Panc1 (cell line): ENCODE measurements at places on chromosomes 12 and 14.

DNA sequence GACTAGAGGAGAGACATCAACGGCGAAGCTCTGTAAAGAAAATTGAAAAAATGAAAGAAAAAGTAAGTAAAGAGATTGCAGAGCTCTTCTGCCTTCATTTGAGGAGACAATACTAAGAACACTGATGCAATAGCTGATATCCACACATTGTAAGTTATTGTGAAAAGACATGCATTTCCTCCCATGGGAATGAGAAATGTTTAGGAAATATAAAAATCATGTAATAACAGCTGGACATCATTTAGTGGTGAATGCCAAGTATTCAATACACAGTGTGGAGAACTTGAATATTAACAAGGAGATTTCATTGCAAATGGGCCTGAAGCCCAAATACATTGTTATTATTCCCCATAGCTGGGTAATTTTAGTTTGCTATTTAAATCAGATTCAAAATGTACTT, 179.2 kb downstream of the KICS2 start:
- no peak for DNase-seq

DNA sequence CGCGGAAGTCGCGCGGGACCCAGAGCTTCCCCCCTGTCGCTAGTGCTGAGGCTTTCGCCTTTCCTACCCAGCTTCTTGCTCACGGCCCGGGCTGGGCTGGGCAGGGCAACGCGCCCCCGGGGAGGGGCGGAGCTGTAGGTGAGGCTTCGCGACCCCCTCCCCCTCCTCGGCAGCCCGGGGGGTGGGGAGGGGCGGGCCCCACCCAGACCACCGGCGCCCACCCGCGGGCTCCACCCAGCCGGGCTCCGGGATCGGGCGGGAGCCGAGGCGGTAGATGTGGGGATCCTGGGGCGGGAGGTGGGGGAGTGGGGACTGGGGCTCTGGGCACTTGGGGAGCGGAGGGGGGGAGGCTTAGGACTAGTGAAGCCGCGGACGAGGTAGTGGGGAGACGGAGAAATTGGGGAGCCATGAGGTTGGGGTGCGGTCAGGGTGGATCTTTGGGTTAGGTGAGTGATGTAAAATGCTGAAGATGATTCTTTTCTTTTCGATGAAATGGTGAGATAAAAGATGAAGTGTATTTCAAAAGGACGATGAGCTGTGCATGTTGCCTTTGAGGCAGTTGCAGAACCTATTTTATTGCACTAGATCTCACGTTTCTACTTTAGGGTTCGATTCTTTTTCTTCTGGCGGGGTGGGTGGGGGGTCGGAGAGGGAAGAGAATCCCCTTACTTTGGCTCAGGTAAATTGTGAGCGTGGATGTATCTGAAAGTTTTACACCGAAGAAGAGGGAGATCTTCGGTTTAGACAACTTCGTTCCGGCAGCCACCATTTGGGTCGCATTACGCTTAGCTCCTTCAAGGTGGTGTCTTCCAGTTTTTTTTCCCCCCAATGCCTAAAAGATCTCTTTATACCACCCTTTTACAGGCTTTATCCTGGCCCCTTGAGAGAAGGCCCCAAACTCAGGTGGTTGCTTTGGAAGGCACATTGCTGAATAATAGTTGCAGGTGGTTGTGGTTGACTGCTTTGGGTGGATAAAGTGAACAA, 619 bp downstream of the ERC1 start:
- DNase-seq: no peak

GRCh38 chr12:60689137-60689536, 1093.3 kb downstream of the SLC16A7 start:
- DNase-seq: no peak

GRCh38 chr12:113161415-113162016, 12.0 kb downstream of the CFAP73 start:
- DNase-seq: no peak

DNA sequence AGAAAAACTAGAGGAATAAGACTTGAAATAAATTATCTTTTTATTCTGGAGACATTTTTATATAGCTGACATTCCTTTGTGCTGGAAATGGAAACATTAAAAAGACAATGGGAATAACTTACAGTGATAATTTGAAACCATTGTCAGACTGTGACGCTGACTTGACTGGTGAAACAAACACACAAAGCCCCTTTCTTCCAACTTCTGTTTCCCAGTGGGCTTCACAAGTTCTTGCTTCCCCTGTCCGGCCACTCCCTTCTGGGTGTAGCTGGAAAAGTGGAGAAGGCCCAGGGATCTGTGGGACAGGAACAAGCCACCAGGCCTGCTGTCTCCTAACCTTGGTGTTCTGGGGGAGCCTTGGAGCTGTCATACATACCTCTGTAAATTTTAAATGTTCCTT, 58.8 kb downstream of the PELI2 start:
- DNase-seq: no peak

- DNase-seq: no peak
These were observed 48.4 kb downstream of the ZNF641 start for GRCh38 chr12:48302161-48302911.

GRCh38 chr12:107225635-107226034, 132.3 kb upstream of the CRY1 start:
- DNase-seq: no peak

- peak; percentile 57 for DNase-seq
These were observed 43.1 kb downstream of the LLPH start for GRCh38 chr12:66087365-66087943.

DNA sequence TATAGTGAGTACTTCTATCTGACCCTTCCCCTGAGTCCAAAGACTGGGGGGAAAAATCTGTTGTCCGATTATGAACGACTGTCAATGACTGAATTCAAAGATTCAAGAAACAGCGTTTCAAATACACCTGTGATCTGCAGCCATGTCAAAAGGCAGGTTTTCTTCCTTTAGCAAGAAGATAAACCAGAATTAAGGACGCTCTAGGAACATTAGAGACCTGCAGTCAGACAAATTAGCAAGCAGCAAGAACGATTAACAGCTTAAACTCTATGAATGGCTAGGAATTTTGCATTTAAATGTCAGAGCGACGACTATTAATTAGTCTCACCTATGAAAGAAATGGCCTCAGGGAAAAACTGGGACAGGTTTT, 2.1 kb downstream of the DUSP6 start:
- DNase-seq: no peak

GRCh38 chr12:112833267-112833666, 41.7 kb downstream of the RPH3A start:
- no peak for DNase-seq

GRCh38 chr12:102061096-102061559, 663 bp downstream of the WASHC3 start:
- DNase-seq: no peak

DNA sequence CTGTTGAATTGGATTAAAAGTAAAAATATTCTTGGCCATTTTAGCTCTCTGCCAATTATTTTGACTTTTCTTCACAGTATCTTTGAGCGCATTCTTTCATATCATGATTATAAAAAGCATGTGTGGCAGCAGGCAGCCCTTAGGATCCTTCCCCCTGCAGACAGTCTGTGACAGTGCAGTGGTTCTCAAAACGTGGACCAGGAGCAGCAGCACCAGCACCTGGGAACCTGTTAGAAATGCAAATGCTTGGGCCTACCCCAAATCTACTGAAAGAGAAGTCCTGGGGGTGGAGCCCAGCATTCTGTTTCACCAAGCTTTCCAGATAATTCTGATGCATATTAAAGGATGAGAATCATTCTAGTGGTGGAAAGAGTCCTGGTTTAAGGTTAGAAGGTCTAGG, 155.6 kb downstream of the MON2 start:
- DNase-seq: no peak

GRCh38 chr14:95098984-95099599, 58.2 kb downstream of the DICER1 start:
- peak; percentile 22 for DNase-seq

GRCh38 chr14:20516921-20517320, 11.6 kb downstream of the RNASE10 start:
- no peak for DNase-seq

- no peak for DNase-seq
These were observed 18.0 kb downstream of the BICD1 start for GRCh38 chr12:32124637-32125036.

- DNase-seq: no peak
These were observed 68.6 kb downstream of the ACTN1 start for GRCh38 chr14:68910540-68910939.

DNA sequence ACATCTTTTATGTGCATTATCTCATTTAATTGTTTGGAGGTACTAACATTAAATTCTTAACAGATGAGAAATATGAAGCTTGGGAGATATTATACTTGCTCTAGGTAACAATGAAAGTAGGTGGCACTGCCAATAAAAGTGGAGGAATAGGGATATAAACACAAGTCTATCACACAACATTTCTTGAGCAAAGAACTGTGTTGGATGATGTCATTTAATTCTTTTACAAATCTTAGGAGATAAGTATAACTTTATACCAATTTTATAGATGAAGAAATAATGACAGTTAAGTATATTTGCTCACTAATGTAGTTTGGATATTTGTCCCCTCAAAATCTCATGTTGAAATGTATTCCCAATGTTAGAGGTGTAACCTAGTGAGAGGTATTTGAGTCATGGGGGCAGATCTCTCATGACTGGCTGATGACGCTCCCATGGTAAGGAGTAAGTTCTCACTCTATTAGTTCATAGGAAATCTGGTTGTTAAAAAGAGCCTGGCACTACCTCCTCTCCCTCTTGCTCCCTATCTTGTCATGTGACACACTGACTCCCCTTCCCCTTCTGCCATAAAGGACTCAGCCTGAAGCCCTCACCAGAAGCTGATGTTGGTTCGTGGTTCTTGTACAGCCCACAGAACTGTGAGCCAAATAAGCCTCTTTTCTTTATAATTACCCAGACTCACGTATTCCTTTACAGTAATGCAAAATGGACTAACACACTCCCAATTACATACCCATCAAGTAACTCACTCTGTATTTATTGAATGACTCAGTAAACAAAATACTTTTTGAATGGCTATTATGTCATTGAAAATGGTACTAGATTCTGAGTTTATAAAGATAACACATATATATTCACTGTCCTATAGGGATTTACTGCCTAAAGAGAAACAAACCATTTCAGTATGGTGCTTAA, 146.8 kb upstream of the KITLG start:
- peak; percentile 2 for DNase-seq

- no peak for DNase-seq
These were observed 322.3 kb downstream of the DAD1 start for GRCh38 chr14:22266683-22267082.

GRCh38 chr14:55530464-55530863, 49.5 kb upstream of the KTN1 start:
- DNase-seq: no peak

GRCh38 chr14:103315351-103315911, 18.6 kb upstream of the EIF5 start:
- no peak for DNase-seq

GRCh38 chr14:69635981-69636639, 24.7 kb downstream of the SUSD6 start:
- DNase-seq: no peak

DNA sequence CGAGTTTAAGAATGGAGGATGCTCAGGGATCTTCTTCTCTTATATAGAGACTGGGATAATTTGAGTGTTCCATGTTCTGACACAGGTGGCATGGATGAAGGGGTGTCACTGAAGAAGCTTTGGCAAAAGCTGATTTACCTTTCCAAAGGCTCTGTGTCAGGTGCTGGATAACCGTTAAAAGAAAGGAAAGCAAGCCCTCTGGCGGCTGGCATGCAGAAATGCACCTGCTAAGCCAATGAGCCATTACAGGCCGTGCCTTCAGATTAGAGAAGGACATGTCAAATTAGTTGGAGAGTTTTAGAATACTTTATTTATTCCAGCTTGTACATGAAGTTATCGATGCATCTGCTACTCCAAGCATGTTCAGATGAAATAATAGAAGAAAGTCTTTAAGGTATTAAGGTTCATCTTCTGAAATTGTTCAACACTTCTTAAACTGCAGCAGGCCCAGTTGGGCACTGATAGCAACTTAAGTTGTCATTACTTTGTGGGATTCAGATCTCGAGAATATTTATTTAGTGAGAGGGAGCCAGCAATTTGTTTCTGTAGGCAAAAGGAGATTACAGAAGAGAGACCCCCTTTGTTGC, 678.2 kb downstream of the NRXN3 start:
- DNase-seq: peak; percentile 22

DNA sequence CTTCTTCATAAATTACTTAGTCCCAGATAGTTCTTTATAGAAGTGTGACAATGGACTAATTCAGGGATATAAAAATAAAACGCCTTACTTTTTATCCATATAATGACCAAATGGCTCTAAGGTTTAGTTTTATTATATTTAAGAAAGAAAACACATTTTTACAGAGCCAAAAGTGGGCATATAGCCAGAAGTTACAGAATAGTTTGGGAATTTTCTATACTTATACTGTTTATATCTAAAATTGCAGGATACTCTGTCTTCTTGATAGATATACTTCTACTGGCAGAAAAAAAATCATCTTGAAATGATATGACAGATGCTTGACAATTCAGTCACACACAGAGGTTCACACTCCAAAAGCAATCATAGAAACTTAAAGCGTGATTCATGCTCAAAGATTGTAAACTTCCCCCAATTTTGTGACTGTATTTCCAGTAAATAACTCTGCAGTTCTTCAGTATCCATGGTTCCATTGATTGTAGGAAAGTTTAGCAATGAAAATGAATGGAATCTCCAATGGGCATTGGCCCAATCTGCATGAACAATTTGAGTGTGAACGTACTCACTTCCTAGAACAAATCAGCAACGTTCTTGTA, 307.8 kb downstream of the NOVA1 start:
- DNase-seq: no peak
